Right atrium auricular region (tissue), 2 donors: ENCODE measurements at places on chromosomes 11 and 22. TPM values are rescaled to one million over a fixed set of nuclear protein-coding genes. Genes with fewer than 3 reads are reported as not detected.

- no peak overlapping the region for H3K4me3 ChIP-seq
- DNase-seq: no peak
- H3K27ac ChIP-seq: no peak overlapping the region
- no peaks in the 10 kb centered on the region for H3K27me3 ChIP-seq
- H3K36me3 ChIP-seq: no peaks in the 10 kb centered on the region
Measured at GRCh38 chr22:40594924-40595323, 41.6 kb downstream of the MRTFA start.

The C1QTNF5 gene
- 47.4 TPM for total RNA-seq

GRCh38 chr11:69472541-69473275, 8.8 kb upstream of the LINC01488 start:
- no peak for DNase-seq
- no peaks in the 10 kb centered on the region for H3K36me3 ChIP-seq
- H3K27ac ChIP-seq: no peak overlapping the region
- no peaks in the 10 kb centered on the region for H3K4me1 ChIP-seq
- no peaks in the 10 kb centered on the region for H3K27me3 ChIP-seq
- H3K4me3 ChIP-seq: no peak overlapping the region

GRCh38 chr11:7955191-7955590, 10.1 kb downstream of the NLRP10 start:
- no peaks in the 10 kb centered on the region for H3K4me1 ChIP-seq
- H3K27ac ChIP-seq: no peak overlapping the region
- no peak for DNase-seq
- no peaks in the 10 kb centered on the region for H3K27me3 ChIP-seq
- no peaks in the 10 kb centered on the region for H3K36me3 ChIP-seq

The GTF2H1 gene
- 19.5 TPM for total RNA-seq

The NLRP14 gene
- total RNA-seq: not detected

The SSTR3 gene
- total RNA-seq: not detected

GRCh38 chr11:100963375-100963774, 166.2 kb downstream of the PGR start:
- no peaks in the 10 kb centered on the region for H3K4me1 ChIP-seq
- no peak overlapping the region for H3K27ac ChIP-seq
- H3K36me3 ChIP-seq: peaks cover 6% of the 10 kb centered on the region
- H3K4me3 ChIP-seq: no peak overlapping the region
- H3K27me3 ChIP-seq: no peaks in the 10 kb centered on the region

DNA sequence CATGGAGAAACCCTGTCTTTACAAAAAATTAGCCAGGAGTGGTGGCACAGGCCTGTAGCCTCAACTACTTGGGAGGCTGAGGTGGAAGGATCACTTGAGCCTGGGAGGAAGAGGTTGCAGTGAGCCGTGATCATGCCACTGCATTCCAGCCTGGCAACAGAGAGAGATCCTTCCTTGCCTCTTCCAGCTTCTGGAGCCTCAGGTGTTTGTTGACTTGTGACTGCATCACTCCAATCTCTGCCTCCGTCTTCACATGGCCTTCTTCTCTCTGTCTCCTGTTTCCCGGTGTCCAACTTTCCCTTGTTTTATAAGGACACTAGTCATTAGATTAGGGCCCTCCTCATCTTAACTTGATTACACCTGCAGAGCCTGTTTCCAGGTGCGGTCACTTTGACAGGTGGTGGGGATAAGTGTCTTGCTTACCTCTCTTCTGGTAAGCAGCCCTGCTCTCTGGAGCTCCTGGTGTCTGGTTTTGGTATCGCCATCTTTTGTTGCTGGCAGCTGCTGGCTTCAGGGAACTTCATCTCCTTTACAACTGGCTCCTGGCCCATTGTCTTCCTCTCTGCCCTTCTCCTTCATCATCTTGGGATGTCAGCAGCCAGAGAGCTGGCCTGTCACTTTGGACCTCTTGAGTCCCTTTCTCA, 8.2 kb upstream of the USP2 start:
- H3K4me1 ChIP-seq: no peaks in the 10 kb centered on the region
- H3K4me3 ChIP-seq: no peak overlapping the region
- H3K27ac ChIP-seq: no peak overlapping the region
- H3K27me3 ChIP-seq: no peaks in the 10 kb centered on the region
- no peaks in the 10 kb centered on the region for H3K36me3 ChIP-seq

- H3K27me3 ChIP-seq: no peaks in the 10 kb centered on the region
- no peak overlapping the region for H3K27ac ChIP-seq
- no peak for DNase-seq
- peaks cover 11% of the 10 kb centered on the region for H3K4me1 ChIP-seq
- no peaks in the 10 kb centered on the region for H3K36me3 ChIP-seq
Measured at GRCh38 chr22:50027639-50028537, 15.3 kb upstream of the IL17REL start.
